AML-193 (cell line): ENCODE measurements at places on chromosomes 13 and 19.
A peak's percentile ranks its signal among the peaks of the same experiment; 100 is the strongest.

DNA sequence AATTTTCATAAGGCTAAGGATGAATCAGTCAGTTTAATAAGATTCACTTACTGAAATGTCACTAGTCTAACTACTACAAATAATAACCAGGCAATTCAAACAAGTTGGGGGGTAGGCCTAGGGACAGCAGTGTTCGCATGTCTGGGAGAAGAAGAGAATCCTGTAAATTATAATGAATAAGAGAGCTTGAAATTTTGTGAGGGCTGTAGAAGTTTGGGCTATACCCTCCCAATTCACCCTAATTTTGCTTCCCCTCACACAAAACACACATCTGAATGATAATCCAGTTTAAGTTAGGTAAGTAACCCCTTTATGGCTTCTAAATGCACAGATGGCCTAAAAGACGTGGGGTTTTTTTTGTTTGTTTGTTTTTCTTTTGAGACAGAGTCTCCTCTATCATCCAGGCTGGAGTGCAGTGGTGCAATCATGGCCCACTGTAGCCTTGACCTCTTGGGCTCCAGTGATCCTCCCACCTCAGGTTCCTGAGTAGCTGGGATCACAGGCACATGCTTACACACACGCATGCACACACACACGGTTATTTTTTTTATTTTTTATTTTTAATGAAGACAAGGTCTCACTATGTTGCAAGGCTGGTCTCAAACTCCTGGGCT, 69.9 kb downstream of the TBC1D4 start:
- no peak for DNase-seq

DNA sequence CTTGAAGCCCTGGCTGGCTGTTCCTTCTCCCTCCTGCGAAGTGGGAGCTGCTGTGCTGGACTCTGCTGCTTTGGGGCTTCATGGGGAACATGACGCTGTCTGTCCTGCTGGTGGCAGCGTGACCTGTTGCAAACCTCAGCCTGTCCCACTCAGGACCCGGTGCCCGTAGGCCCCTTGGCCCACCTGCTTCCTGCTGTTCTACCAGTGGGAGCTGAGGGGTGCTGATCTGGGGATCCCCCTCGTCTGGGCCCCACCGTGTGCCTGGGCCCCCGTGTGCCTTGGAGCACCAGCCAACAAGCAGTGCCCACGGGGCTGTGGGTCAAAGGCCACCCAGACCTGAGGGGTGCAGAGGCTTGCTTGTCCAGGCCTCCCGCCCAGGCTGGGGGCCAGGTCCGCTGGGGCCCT, 5.3 kb downstream of the SPPL2B start:
- no peak for DNase-seq

DNA sequence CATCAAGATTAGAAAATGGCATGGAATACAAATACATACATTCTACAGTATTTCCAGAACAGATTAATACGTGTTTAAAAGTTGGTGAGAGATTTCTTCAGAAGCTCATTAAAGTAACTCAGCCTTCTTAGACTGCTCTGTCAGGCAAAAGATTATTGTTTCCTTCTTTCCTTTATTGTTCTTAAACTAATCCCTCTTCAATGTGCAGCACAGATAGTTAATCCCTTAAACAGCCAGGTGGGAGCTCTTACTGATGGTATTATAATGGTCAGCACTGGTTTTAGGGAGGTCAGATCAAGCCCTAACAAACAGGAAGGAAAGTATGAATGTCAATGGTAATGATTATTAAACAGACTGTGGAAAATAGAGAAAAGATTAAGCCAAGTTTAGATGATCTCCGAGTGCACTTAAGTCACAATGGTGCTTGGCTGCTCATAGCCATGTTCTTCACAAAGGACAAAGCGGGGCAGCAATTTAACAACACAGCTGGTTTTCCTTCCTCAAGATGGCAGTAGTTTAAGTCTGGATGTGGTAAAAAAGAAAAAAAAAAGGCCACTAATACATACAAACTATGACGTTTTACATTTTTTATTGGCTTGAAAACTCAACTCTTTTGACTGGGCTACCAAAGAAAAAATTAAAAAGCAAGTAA, 992.6 kb downstream of the PCDH9 start:
- DNase-seq: no peak

DNA sequence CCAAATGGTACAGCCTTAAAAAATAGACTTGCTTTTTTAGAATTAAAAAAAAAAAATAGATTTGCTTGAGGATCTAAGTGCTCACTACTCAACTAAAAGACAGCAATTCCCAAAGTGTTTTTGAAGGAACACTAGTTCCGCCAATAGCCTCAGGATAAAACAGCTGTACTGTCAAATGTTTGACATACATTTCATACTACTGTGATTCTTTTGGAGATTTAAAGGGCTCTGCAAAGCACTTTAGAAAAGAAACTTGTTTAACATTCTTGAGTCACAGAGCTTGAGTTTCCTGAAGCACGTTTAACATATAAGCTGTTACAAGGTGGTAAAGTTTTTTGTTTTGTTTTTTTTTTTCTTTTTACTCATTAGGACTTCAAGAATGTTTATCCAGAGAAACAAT, 23.1 kb upstream of the KLF5 start:
- DNase-seq: no peak

GRCh38 chr19:28594737-28595136, 618.2 kb downstream of the UQCRFS1 start:
- no peak for DNase-seq

DNA sequence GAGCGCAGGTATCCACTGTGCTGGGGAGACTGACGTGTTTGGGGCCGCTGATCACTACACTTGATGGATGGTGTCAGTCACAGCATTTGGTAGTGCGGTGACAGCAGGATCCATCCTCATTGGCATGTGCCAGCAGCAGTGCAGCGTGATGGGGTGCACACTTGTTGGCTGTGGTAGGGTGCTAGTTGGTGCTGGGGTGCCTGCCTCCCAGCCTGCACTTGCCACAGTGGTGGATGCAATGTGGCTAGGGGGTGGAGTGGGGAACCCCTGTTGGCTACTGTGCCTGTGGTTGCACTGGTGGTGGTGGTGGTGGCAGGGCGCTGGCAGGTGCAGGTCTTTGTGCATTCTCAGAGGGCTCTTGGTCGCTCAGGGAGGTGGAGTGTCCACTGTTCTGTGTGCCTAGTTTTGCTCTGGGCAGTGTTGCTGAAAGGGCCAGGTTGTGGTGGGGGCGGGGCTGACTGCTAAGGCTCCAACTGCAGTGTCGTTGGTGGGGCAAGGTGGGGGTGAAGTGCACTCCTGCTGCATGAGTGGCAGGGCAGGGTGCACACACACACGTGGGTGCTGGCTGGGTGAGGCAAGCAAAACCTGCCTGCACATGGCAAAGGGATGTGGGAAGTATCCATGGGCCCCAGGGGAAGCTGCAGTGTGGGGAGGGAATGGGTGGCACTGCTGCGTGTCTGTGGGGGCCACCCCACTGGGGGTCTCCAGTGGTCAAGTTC, 84.8 kb downstream of the ZMYM2 start:
- no peak for DNase-seq

GRCh38 chr13:49082653-49083536, 107.2 kb downstream of the FNDC3A start:
- DNase-seq: no peak

- no peak for DNase-seq
Observed at GRCh38 chr13:58592052-58592451, 960.5 kb downstream of the PCDH17 start.

DNA sequence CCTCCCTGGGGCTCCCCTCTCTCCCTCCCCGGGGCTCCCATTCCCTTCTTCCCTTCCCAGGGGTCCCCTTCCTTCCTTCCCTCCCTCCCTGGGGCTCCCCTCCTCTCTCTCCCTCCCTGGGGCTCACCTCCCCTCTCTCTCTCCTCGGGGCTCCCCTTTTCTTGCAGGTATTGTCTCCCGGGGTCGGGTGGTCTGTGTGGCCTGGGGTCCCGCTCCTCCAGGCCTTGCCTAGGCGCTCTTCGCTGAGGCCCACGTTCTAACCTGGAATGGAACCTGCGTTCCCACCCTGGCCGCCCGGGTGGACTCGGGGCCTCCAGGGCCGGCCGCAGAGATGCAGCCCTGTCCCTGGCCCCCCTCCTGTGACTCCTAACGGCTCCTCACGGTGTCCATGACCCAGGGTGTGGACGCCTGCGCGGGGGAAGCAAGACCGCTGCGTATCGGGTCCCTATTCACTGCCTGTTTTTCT, 940 bp upstream of the DCUN1D2 start:
- peak; percentile 29 for DNase-seq

GRCh38 chr19:35869327-35870123, 1.2 kb downstream of the APLP1 start:
- DNase-seq: no peak

DNA sequence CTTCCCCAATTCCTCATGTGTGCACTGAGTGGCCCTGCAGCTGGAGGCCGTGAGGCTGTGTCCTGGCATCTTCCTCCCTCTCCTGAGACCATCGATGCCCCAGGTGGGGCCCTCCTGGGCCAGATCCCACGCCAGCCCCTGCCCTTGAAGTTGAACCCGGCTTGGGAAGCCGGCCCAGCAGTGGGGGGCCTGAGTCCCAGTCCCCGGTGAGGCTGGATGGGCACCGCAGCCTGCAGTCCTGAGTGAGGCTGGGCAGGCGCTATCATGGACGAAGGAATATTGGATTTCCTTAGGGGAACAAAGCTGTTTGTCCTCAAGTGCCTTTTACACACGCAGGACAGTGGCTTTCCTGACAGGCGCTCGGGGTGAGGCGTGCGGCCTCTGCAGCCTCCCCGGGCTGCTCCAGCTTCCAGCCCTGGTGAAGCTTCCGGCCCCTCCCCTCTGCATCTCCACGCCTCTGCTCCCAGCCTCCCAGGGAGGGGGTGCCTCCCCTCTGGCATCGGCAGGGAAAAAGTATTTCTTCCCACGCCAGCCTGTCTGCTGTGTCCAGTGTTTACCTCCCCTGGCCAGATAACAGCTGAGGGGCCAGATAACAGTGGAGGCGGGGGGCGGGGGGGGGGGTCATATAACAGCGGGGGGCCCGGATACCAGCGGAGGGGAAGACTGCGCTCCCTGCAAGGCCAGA, 159.5 kb downstream of the KDM4B start:
- no peak for DNase-seq

- no peak for DNase-seq
Observed at GRCh38 chr13:75875450-75875849, 239.3 kb downstream of the LMO7 start.

DNA sequence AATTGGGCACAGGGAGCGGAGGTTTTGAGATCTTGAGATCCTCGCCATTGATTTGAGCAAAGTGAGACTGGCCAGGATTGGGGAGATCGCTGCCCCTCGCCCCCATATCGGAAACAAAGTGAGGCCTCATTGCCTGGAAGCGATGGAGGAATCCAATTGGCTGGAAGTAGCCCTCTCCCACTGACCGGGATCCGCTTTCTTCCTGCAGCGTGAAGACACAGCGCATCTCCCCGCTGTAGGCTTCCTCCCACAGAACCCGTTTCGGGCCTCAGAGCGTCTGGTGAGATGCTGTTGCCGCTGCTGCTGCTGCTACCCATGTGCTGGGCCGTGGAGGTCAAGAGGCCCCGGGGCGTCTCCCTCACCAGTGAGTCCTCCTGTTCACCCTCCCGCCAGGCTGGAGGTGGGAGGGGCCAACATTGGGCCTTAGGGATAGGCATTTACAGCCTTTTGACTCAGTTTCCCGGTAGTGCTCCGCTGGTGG, 438 bp downstream of the PRKCSH start:
- DNase-seq: no peak

DNA sequence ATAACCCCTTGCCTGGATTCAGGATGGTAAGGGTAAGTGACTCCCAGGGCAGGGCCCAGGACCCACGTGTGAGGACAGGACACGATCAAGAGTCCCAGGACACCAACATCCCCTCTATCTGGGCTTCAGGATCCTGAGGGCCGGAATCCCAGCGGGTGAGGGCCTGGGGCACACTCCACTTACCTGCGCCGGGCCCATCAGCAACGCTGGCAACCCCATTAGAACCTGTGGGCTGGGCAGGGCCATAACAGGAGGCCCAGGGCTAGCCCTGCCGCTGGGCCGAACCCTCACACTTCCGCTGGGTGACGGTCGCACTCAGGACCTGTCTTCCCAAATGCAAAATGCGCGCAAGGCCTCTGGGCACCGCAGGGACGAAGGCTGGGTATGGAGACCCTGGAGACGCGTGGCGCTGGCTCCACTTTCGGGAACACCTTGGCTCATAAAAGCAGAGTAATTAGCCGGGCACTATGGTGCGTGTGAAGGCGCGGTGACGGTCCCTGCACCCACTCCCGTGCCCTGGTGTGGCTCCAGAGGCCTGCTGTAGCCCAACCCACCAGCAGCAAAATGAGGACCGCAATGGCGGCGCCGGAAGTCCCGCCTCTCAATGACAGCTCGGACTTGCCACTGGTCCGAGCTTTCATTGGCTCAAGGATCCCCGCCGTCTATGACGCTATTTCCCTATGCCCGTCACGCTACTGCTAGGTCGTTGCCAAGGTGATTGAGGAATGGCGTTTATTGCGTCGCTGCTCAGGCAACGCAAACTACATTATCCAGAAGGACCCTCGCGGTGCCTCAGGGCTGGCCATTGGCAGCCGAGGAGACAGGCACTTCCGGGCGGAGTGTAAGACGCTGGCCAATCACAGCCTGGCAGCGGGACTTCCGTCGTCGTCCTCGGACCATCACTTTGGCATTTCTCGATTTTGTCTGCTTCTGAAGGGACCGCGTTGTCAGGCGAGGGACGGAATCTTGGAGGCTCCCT, at the start of gene ZNF132:
Gene ZNF132, minus strand, starts transcription at position 578 of the 979 bp plus-strand sequence. Its CDS starts 332 bp downstream, at position 246.
- no peak for DNase-seq

DNA sequence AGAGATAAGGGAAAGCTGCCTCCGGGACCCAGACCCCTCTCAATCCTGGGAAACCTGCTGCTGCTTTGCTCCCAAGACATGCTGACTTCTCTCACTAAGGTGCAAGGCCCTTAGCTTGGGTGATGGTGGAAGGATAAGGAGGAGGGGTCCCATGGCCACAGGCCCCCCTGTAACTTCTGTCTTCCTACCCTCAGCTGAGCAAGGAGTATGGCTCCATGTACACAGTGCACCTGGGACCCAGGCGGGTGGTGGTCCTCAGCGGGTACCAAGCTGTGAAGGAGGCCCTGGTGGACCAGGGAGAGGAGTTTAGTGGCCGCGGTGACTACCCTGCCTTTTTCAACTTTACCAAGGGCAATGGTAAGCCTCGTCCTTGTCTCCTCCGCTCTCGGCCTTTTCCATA, 2.0 kb downstream of the CYP2F1 start:
- no peak for DNase-seq

- DNase-seq: no peak
Observed at GRCh38 chr19:17581211-17581874, 25.9 kb downstream of the COLGALT1 start.

DNA sequence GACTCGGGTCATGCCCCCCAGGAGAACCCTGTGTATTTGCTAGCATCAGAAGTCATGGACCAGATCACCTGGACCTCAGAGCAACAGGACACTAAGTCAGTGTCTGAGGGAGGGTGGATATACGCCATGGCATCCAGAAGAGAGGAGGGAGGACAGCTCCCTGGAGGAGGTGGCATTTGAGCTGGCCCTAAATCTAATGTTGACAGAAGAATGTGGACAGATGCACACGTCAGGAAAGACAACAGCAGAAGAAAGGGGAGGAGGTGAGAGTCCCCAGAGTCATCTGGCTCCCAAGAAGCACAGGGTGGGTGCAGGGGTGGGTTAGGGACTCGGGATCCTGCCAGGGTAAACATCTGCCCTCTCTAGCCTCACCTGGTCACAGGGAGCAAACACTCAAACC, 24.5 kb upstream of the CCNE1 start:
- DNase-seq: no peak
